ENCODE measurements at places on chromosomes 7 and 10.
A peak's percentile ranks its signal among the peaks of the same experiment; 100 is the strongest.

GRCh38 chr7:75900617-75901315 lies 14.2 kb upstream of the POR start:
- peaks cover under 1% of the 10 kb centered on the region for H3K4me1 ChIP-seq
- DNase-seq, result no peak
- H3K27ac ChIP-seq, result no peak overlapping the region
- H3K27me3 ChIP-seq, result peaks cover 2% of the 10 kb centered on the region
- H3K4me3 ChIP-seq, result no peak overlapping the region
- H3K36me3 ChIP-seq, result no peaks in the 10 kb centered on the region

GRCh38 chr10:123885406-123886170 lies 6.0 kb downstream of the CPXM2 start:
- H3K4me1 ChIP-seq, result no peaks in the 10 kb centered on the region
- no peak for DNase-seq
- no peak overlapping the region for H3K4me3 ChIP-seq
- H3K36me3 ChIP-seq, result no peaks in the 10 kb centered on the region
- H3K27ac ChIP-seq, result no peak overlapping the region

DNA sequence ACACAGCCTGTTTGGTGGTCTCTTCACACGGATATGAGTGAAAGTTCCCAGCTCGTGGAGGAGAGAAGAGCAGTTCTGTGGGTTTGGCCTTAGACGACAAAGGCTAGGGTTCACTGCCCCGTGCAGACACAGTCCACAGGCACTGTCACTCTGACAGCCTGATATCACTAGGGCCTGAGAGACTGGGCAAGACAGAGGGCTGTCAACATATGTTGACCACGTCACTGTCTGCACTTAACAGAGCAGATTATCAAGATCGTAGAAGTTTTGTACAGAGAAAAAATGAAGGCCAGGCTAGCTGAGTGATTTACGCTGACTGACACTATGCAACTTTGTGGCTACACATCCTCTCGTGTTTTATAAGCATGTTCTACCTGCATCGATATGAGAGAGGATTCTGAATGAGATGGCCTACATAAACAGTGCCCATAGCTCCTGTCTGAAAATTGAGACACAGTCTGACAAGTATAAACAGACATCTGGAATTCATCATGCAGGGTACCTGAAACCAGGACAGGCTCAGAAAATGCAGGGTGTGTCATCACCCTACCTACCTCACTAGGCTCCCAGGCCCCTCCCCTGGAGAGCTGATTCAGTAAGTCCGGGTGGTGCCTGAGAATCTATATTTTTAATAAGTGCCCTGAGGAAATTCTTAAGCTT lies 120.0 kb downstream of the SGMS1 start:
- H3K36me3 ChIP-seq, result peaks cover 7% of the 10 kb centered on the region
- no peak overlapping the region for H3K27ac ChIP-seq
- DNase-seq, result no peak
- H3K4me1 ChIP-seq, result peaks cover 50% of the 10 kb centered on the region

DNA sequence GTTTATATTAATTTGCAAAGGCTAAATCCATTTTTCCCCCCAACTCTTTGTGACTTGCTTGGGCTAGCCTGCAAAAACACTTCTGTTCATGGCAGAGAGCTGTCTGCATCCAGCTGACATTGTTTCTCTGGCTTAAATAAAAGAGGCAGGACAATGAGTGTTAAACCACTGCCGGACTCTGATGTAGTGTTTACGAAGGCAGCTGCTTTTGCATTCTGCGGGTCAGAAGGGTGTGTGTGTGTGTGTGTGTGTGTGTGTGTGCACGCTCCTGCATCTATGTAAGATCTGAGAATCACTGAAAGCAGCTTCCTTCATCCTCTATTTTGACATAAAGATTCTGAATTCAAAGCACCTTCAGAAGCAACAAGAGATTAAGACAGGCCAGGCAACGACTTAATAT lies 28.3 kb downstream of the NRP1 start:
- H3K36me3 ChIP-seq, result no peaks in the 10 kb centered on the region
- H3K27ac ChIP-seq, result no peak overlapping the region
- no peaks in the 10 kb centered on the region for H3K4me1 ChIP-seq
- H3K27me3 ChIP-seq, result no peaks in the 10 kb centered on the region
- H3K4me3 ChIP-seq, result no peak overlapping the region
- DNase-seq, result no peak

- H3K4me3 ChIP-seq, result peak overlapping the region; percentile 17
- H3K27me3 ChIP-seq, result no peaks in the 10 kb centered on the region
- no peak for DNase-seq
- peak overlapping the region; percentile 76 for H3K27ac ChIP-seq
- peaks cover 30% of the 10 kb centered on the region for H3K36me3 ChIP-seq
- H3K4me1 ChIP-seq, result peaks cover 87% of the 10 kb centered on the region
Observed at GRCh38 chr10:62044566-62044965, 143.1 kb downstream of the ARID5B start.

- DNase-seq, result no peak
- H3K4me1 ChIP-seq, result no peaks in the 10 kb centered on the region
- H3K4me3 ChIP-seq, result no peak overlapping the region
- H3K27ac ChIP-seq, result no peak overlapping the region
- H3K27me3 ChIP-seq, result no peaks in the 10 kb centered on the region
Observed at GRCh38 chr10:57579926-57580325, 687.8 kb downstream of the IPMK start.

- H3K4me1 ChIP-seq, result no peaks in the 10 kb centered on the region
- no peak for DNase-seq
- H3K36me3 ChIP-seq, result no peaks in the 10 kb centered on the region
- no peak overlapping the region for H3K4me3 ChIP-seq
- H3K27me3 ChIP-seq, result peaks cover 2% of the 10 kb centered on the region
Observed at GRCh38 chr7:47503281-47503680, 78.6 kb downstream of the TNS3 start.

DNA sequence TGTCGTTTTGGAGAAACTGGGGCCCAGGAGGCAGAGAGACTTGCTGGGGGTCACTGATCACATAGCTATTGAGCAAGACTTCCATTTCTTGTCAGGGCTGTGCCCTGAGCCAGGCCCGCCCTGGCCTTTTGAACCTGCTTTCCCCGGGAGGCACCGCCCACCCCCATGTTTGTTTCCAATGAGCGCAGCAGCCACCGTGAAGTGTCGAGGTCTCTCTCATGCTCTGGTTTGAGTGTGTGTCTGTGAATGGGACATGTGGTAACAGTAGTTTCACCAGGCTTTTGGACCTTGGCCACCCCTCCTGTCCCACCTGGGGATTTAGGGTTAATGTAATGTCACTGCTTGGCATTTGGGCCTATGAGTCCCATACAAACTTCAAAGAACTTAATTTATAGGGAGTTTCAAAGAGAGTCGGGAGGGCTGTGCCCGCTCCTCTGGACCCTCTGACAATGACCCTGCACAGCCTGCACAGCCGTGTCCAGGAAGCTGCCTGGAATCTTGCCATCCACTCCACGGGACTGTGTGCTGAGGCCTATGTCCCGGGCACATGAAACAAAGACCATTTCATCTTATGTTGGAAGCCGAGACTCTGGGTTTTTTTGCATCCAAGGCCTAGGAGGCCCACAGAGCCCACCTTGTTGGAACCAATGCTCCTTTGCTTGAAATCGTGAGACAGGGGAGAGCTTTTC lies 6.3 kb downstream of the PRF1 start:
- H3K4me3 ChIP-seq, result no peak overlapping the region
- no peak overlapping the region for H3K27ac ChIP-seq
- H3K4me1 ChIP-seq, result peaks cover 40% of the 10 kb centered on the region
- H3K36me3 ChIP-seq, result peaks cover 47% of the 10 kb centered on the region

- peaks cover 5% of the 10 kb centered on the region for H3K27me3 ChIP-seq
- H3K27ac ChIP-seq, result no peak overlapping the region
- H3K36me3 ChIP-seq, result no peaks in the 10 kb centered on the region
- no peak for DNase-seq
- H3K4me1 ChIP-seq, result no peaks in the 10 kb centered on the region
- H3K4me3 ChIP-seq, result no peak overlapping the region
Observed at GRCh38 chr10:87000491-87000890, 19.6 kb upstream of the FAM25A start.

GRCh38 chr10:49331431-49331830 lies 32.5 kb downstream of the C10orf71 start:
- no peak for DNase-seq
- H3K27ac ChIP-seq, result no peak overlapping the region
- H3K27me3 ChIP-seq, result no peaks in the 10 kb centered on the region
- H3K4me1 ChIP-seq, result peaks cover 5% of the 10 kb centered on the region
- H3K4me3 ChIP-seq, result no peak overlapping the region
- H3K36me3 ChIP-seq, result peaks cover 4% of the 10 kb centered on the region

GRCh38 chr10:100907773-100908363 lies 4.9 kb upstream of the SLF2 start:
- H3K4me3 ChIP-seq, result no peak overlapping the region
- H3K27me3 ChIP-seq, result peaks cover 11% of the 10 kb centered on the region
- peaks cover 24% of the 10 kb centered on the region for H3K4me1 ChIP-seq
- DNase-seq, result no peak

DNA sequence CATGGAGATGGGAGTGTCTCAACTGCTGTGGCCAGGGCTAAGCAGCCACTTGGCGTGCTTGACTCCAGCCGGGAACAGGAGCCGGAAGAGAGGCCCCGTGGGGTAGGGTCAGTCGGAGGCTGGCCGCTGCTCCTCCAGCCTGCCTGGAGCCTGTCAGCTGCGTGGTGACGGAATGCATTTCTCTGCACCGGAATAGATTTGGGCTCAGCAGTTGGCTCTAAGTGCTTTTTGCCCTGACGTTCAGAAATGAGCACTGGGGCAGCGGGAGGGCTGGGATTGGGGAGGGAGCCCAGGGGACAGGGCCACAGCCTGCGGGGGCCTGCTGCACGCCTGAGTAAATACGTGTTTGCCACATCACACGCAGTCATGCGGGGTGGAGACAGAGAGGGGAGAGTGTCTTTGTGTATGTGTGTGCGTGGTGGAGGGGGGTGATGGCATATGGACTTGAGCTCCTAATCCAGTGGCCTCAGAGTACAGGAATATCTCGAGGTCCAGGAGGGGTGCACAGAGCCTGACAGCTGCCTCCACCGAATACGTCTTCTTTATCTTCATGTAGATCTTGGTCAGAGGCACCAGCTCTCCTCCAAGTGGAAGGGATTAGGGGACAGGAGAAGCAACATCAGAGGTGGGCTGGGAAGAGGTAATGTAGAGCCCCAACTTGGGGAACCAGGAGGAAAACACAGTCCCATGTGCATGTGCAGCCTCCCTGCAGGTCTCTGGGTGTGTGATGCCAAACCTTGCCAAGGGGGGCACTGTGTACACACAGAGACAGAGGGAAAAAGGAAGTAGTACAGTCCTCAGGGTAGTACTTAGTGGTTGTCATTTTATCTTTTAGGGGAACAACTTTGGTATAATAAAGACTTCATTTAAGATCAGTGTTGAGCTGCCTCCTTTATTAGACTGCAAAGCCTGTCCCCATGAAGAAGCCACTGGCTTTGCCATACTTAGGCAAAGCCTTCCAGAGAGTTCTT lies 151.4 kb downstream of the CDH23 start:
- no peak overlapping the region for H3K27ac ChIP-seq
- H3K4me3 ChIP-seq, result no peak overlapping the region
- no peaks in the 10 kb centered on the region for H3K4me1 ChIP-seq
- DNase-seq, result peak; percentile 79

GRCh38 chr7:16836481-16836880 lies 31.7 kb upstream of the AGR2 start:
- no peaks in the 10 kb centered on the region for H3K36me3 ChIP-seq
- no peak overlapping the region for H3K27ac ChIP-seq
- H3K4me1 ChIP-seq, result no peaks in the 10 kb centered on the region
- H3K4me3 ChIP-seq, result no peak overlapping the region
- peaks cover 10% of the 10 kb centered on the region for H3K27me3 ChIP-seq
- DNase-seq, result no peak

DNA sequence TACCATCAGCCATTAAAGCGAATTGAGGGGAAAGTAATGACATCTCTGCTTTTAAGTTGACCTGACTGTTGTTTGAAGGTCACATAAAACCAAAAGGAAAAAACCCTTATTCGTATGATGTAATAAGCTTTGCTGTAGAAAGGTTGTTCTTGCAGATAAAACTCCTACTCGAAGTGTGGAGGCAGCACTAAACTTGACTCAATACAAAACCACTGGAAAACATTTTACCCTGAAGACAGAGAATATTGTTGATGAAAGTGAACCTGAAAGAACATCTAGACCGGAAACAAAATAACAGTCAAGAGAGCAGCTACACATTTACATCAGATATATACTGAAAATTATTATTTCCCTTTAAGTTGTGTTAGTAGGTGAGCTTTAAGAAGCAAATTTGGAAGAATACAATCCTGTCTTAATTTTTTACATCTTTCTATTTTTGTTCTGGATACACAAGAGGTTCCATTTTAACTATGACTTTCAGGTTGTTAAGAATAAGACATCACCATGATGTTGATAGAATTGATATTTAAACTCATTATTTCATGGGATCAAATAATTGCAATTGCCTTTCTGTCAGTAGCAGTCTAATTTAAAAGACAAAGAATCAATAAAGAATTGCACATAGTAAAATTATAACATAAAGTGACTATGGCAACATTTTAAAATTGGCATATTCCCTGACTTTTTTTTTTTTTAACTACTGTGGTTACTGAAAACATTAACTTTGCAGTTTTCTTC lies 6.4 kb downstream of the ETV1 start:
- no peak overlapping the region for H3K27ac ChIP-seq
- no peaks in the 10 kb centered on the region for H3K27me3 ChIP-seq
- DNase-seq, result no peak

GRCh38 chr10:68184546-68184945 lies 47.4 kb downstream of the ATOH7 start:
- no peaks in the 10 kb centered on the region for H3K4me1 ChIP-seq
- H3K36me3 ChIP-seq, result no peaks in the 10 kb centered on the region
- no peak overlapping the region for H3K4me3 ChIP-seq
- peaks cover 27% of the 10 kb centered on the region for H3K27me3 ChIP-seq

DNA sequence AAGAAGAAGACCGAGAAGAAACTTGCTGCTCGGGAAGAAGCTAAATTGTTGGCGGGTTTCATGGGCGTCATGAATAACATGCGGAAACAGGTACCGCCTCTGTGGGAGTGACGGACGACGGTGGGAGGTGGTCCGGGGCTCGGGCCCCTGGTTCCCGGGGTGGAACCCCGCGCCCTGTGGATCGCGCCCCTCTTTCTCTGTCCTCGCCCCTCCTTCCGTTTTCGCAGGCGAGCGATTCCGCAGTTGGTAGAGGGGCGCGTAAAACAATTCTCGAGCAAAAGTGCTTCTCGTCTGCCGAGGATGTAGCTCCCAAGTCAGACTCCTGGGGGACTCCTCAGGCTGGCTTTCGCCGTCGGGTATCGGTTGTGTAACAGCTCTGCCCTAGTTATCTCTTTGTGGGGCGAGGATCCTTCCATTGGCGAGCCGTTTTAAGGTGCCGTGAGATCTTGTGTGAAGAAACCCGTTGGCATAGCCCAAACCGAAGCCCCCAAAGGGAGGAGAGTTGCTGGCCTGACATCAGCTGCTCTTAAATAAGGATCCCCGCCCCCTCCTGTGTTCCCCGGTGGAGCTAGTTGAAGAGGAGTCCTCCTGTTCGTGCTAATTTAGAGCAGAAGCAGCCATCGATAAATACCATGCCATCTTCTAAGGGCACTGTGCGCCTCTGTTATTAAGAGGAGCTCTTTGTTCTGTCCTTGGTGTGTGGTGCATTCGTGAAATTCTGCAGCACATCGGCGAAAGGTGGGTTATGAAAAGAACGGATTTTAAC lies 655 bp downstream of the KLHL7 start:
- H3K27ac ChIP-seq, result peak overlapping the region; percentile 94
- H3K4me3 ChIP-seq, result peak overlapping the region; percentile 97
- peak; percentile 88 for DNase-seq
- H3K36me3 ChIP-seq, result peaks cover 7% of the 10 kb centered on the region
- no peaks in the 10 kb centered on the region for H3K27me3 ChIP-seq

Measured in activated CD4-positive, alpha-beta T cell treated with anti-CD3 and anti-CD28 coated beads, Interleukin-2, amount 10 ng/mL, durations not matched to agents 24 days and 14 days (primary cell).